AG08396 (cell line): ENCODE measurements at places on chromosomes 5 and 9.

DNA sequence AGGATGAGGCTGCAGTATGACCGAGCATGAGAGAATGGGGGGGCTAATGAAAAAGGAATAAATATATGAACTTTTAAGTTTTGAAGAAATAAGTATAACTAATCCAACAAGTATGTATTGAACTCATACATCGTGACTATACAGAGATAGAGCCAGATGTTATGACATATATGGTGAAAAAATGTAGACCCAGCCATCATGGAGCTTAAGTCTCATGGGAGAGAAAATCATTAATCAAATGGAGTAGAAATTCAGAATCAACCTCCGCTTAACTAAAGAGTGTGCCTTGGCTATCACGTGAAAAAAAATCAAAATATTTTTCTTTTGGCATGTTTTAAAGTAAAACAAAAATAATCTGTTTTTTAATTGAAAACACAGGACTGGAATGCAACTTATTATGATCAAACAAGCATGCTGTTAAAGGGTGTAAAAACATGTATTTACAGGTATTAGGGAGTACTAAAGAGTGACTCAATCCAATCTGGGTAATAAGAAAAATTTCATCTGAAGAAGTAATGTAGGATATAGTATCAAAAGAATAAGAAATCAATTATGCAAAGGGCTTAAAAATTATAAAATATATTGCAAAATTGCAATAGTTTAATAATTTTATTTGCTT lies 868.5 kb upstream of the NUDT12 start:
- DNase-seq: no peak

GRCh38 chr9:77957652-77958051 lies 74.0 kb downstream of the GNAQ start:
- DNase-seq: no peak

DNA sequence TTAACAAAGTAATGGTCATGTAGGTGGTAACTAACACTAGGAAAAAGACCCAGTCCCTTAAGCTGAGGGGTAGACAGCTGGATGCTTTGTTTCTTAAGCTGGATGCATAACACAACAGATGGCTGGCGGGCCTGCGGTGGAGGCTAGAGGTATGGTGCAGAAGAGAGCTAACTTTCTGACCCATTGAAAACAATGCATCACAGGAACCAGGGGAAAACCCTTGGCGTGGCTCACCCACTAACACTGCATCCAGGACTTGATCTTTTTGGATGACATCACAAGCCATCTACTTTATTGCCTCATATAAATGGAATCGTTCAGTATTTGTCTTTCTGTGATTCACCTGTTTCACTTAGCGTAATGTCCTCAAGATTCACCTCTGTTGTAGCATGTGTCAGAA lies 138.7 kb downstream of the AUH start:
- no peak for DNase-seq

DNA sequence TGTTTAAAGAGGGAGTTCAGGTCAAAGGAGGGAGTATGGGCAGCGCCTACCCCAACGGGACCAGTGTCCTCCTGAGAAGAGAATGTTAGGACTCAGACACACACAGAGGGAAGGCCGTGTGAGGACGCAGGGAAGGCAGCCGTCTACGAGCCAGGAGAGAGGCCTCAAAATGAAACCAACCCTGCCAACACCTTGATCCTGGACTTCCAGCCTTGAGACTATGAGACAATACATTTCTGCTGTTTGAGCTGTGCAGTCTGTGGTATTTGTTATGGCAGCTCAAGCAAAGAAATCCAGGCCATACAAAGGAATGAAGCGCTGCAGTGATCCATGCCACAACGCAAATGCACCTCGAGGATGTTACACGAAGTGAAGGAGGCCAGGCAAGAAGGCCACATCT lies 97.9 kb downstream of the COL23A1 start:
- no peak for DNase-seq

DNA sequence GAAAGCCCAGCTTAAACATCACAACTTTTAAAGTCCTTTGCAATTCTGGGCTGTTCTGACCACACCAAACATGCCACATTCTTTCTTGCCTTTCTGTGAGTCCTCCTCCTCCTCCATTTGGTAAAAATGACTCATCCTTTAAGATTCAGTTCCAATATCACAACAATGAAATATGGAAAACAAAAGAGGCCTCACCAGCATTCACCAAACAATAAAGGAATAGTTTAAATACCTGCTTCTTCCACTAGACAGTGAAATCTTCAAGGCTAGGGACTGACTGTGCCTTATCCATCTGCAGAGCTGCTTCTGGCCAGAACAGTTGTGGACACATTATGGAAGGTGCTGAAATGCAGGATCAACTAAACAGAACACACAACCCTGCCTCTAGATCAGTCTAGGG lies 36.0 kb downstream of the NR6A1 start:
- DNase-seq: peak; percentile 27

GRCh38 chr5:151800532-151800931 lies 28.8 kb downstream of the G3BP1 start:
- DNase-seq: no peak
